Pancreas (tissue), 10 donors: ENCODE measurements at places on chromosomes 4 and X. TPM values are rescaled to one million over a fixed set of nuclear protein-coding genes. Genes with fewer than 3 reads are reported as not detected.
A peak's percentile ranks its signal among the peaks of the same experiment; 100 is the strongest.

DNA sequence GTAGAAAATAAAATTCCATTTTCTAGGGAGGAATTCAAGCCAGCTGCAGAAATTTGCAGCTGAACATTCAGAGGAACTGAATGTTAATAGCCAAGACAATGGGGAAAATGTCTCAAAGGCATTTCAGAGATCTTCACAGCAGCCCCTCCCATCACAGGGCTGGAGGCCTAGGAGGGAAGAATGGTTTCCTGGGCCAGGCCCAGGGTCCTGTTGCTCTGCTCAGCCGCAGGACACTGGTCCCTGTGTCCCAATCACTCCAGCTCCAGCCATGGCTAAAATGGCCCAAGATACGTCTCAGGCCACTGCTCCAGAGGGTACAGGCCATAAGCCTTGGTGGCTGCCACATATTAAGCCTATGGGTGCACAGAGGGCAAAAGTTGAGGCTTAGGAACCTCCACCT is 20.4 kb downstream of the FAM13A start:
- H3K27me3 ChIP-seq, result no peaks in the 10 kb centered on the region
- DNase-seq, result no peak
- no peak overlapping the region for H3K27ac ChIP-seq

- H3K4me3 ChIP-seq, result no peak overlapping the region
- H3K36me3 ChIP-seq, result no peaks in the 10 kb centered on the region
- H3K27me3 ChIP-seq, result no peaks in the 10 kb centered on the region
- DNase-seq, result peak; percentile 44
- H3K4me1 ChIP-seq, result no peaks in the 10 kb centered on the region
These were observed 108.7 kb upstream of the ATP6AP2 start for GRCh38 chrX:40471965-40472648.

DNA sequence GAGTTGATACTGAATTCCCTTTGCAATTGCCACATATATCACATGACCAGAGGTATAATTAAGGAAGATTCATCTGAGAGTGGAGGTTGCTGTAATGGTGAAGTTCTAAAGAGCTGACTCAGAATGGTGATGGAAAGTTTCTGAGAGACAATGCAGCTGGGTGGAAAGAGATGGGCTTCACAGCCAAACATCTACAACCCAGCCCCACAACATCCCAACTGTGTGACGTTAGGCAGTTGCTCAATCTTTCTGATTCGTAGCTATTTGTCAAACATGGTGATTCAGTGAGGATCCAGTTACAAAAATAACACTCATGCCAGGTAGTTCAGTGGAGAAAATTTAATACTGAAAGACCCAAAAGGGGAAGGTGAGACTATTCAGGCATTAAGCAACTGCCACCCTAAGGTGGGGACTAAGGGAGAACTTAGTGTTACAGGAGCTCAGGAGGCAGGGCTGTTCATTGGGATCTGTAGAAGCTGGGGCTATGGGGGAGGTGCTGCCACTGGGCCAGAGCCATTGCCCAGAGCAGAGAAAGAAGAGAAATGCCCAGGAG is 6.9 kb upstream of the AFF1 start:
- no peak for DNase-seq
- no peak overlapping the region for H3K27ac ChIP-seq
- no peaks in the 10 kb centered on the region for H3K27me3 ChIP-seq

Gene CSAG1
- total RNA-seq, result not detected

GRCh38 chrX:13966071-13966792 is 63.5 kb downstream of the GEMIN8 start:
- no peak overlapping the region for H3K27ac ChIP-seq
- no peaks in the 10 kb centered on the region for H3K4me1 ChIP-seq
- no peak for DNase-seq
- H3K36me3 ChIP-seq, result no peaks in the 10 kb centered on the region
- H3K4me3 ChIP-seq, result no peak overlapping the region
- no peaks in the 10 kb centered on the region for H3K27me3 ChIP-seq

GRCh38 chr4:144174401-144175067 is 34.0 kb upstream of the GYPA start:
- DNase-seq, result no peak
- H3K27ac ChIP-seq, result no peak overlapping the region
- H3K4me3 ChIP-seq, result no peak overlapping the region
- no peaks in the 10 kb centered on the region for H3K4me1 ChIP-seq
- H3K27me3 ChIP-seq, result no peaks in the 10 kb centered on the region

DNA sequence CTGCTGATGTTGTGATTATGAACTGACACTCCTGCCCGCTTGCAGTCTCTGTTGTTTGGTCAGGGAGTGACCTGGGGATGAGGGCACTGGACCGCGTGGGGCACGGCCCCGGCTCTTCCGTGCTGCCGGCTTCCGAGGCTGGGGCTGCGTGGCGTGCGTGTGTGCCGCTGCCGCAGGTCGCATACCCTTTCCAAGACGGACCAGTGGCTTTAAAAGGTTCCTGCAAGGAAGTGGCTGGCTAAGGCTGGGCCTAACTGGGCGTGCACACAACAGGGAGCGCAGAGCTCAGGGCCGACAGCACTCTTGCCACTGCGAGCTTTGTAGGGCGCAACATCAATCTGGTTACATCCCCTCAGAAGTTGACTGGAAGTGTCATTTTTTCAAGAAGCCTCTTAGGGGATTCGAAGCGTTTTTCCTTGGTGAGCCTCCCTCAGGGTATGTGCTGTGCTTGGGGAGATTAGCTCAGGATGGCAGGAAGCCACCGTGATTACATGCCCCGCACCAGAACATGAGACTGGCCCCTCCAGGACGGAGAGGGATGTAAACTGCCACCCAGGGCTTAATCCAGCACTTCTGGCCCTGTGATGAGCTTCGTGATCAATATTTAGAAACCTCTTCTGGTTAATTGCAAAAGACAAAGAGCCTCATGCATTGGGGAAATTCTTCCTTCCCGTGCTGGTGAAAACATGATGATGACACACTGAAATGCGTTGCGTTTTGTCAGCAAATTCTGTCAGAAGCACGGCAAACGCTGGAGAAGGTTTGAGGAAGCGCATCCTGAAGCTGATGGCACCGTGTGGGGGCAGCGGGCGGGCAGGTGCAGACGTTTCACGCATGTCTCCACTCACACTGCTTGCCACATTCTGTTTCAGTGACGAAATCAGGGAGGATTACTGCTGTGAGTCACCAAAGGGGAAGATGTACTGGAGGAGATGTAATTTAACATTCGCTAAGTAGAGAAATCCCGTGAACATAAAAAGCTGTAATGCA is 11.1 kb downstream of the MAEA start:
- peaks cover 4% of the 10 kb centered on the region for H3K4me1 ChIP-seq
- H3K4me3 ChIP-seq, result no peak overlapping the region
- no peak for DNase-seq
- no peaks in the 10 kb centered on the region for H3K27me3 ChIP-seq

DNA sequence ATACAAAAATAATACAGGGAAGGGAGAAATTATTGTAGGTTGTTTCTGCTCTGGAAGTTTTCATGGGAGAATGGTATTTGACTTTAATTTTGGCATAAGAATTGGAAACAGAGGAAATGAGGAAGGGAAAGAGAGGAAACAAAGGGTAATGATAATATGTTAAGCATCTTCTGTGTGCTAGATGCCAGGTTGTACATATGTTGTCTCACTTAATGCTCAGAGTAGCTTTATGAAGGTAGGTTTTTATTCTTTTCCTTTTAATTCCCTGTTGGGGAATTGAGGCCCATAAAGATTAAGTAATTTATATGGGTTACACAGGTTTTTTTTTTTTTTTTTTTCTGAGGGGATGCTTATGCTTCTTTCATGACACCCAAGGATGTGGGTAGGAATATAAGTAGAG is 19.2 kb downstream of the BLTP1 start:
- H3K4me3 ChIP-seq, result no peak overlapping the region
- no peaks in the 10 kb centered on the region for H3K27me3 ChIP-seq
- DNase-seq, result no peak
- H3K36me3 ChIP-seq, result no peaks in the 10 kb centered on the region

DNA sequence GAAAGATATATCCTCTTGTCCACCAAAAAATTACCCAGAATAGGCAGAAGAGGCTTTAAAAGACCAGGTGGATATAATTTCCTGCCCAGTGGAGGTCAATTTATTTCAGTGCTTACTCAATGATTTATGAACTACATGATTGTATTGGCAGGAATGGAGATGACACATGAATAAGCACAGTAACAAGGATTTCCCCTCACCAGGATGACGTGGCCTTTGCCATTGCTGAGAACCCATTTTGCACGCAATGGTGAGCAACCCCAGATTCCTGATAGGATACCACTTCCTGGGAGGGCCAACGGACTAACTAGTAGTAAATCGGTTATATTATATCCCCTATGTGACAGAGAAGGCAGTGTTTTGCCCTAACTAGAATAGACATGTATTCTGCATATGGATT is 11.6 kb upstream of the TTC29 start:
- no peaks in the 10 kb centered on the region for H3K4me1 ChIP-seq
- H3K27me3 ChIP-seq, result no peaks in the 10 kb centered on the region
- H3K36me3 ChIP-seq, result no peaks in the 10 kb centered on the region
- no peak overlapping the region for H3K4me3 ChIP-seq

Gene ARFIP1
- total RNA-seq, result 18.2 TPM

GRCh38 chr4:101332424-101332823 is 14.9 kb downstream of the PPP3CA start:
- H3K4me3 ChIP-seq, result no peak overlapping the region
- H3K4me1 ChIP-seq, result peaks cover 2% of the 10 kb centered on the region
- H3K36me3 ChIP-seq, result no peaks in the 10 kb centered on the region
- no peaks in the 10 kb centered on the region for H3K27me3 ChIP-seq

Gene OTUD6A
- not detected for total RNA-seq

- no peaks in the 10 kb centered on the region for H3K27me3 ChIP-seq
- H3K36me3 ChIP-seq, result no peaks in the 10 kb centered on the region
- H3K4me3 ChIP-seq, result no peak overlapping the region
- H3K4me1 ChIP-seq, result no peaks in the 10 kb centered on the region
- DNase-seq, result no peak
These were observed 237.8 kb downstream of the TRAM1L1 start for GRCh38 chr4:116847616-116848015.

DNA sequence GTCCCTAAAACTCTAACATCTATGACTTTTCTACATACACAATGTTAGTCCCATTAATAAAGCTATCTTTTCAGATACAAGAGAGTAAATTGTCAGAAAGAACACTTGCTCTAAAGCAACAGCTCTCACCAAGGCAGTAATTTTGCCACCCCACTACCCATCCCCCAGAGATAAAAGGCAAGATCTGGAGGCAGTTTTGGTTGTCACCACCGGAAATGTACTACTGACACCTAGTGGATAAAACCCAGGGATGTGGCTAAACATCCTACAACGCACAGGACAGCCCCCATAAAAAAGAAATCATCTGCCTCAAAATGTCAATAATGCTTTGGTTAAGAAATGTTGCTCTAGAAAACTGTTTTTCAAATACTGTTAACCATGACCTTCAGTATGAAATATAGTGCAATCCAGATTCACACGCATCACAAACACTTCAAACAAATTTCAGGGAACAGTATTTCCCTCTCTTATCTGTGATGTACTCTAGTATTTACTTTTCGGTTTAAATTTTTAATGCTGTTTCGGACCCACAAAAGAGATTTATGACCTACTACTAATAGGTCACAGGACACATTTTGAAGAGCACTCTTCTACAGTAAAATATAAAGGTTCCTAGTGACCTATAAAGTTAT is 5.1 kb downstream of the FBXL5 start:
- no peak overlapping the region for H3K27ac ChIP-seq
- H3K36me3 ChIP-seq, result no peaks in the 10 kb centered on the region

GRCh38 chrX:53089224-53089842 is 4.6 kb upstream of the KANTR start:
- no peaks in the 10 kb centered on the region for H3K36me3 ChIP-seq
- H3K4me3 ChIP-seq, result no peak overlapping the region
- peaks cover 5% of the 10 kb centered on the region for H3K27me3 ChIP-seq
- peak; percentile 50 for DNase-seq
- H3K27ac ChIP-seq, result peak overlapping the region; percentile 72
- no peaks in the 10 kb centered on the region for H3K4me1 ChIP-seq

DNA sequence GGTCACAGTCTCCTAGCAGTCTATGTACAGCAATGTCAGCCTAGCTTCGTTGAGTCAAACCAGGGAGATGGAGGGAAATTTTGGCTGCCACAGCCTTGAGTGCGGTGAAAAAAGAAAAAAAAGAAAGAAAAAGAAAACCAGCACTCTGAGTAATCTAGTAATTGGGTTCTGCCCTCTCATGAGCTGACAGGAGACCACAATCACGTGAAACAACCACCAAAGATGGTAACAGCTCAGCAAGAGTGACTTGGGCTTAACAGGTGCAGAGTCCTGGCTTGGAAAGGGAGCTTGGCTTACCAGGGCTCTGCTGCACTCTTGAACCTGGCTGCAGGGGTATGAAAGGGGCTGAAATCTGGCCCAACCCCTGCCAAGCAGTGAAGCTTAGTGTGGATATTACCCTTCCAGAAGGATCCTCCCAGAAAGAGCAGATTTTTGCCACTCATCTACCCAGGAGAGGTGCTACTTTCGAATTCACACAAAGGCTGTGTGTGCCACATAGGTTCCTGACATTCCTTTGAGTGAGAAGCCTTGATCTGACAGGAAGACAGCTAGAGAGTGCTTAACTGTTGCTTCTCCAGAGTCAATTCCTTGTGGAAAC is 350.3 kb downstream of the PTTG2 start:
- peaks cover 6% of the 10 kb centered on the region for H3K4me1 ChIP-seq
- H3K27ac ChIP-seq, result no peak overlapping the region
- H3K36me3 ChIP-seq, result no peaks in the 10 kb centered on the region

DNA sequence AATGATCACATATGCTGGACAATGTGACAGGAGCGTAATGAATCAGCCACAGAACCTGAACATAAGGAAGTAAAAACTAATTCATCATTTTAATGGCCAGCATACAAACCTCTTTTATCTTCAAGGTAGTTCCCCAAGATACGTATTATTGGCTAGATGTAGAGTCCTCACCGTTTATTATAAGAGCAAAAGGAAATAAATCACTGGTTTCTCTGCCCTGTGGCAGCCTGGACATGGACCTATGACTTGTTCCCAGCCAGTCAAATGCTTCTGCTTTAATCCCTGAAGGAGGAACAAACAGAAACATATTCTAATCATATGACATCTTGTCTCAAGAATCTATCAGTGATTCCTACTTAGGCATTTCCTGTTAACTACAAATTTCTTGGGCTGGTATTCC is 86.8 kb upstream of the FAM241A start:
- H3K36me3 ChIP-seq, result no peaks in the 10 kb centered on the region
- no peak for DNase-seq
- H3K27ac ChIP-seq, result no peak overlapping the region
- no peaks in the 10 kb centered on the region for H3K4me1 ChIP-seq
